ENCODE measurements at places on chromosomes 13 and 19. TPM values are rescaled to one million over a fixed set of nuclear protein-coding genes. Genes with fewer than 3 reads are reported as not detected.

Gene PPM1N
- total RNA-seq = 6.6 TPM

Gene LPAR6
- total RNA-seq = 1.1 TPM

Gene CRB3
- total RNA-seq = not detected

Gene TMEM255B
- 13.8 TPM for total RNA-seq

Gene PRTN3
- not detected for total RNA-seq

Gene SIGLEC12
- total RNA-seq = not detected

Gene CNFN
- 2.8 TPM for total RNA-seq

Gene TMPRSS9
- total RNA-seq = 0.29 TPM

Gene CRTC1
- 28.8 TPM for total RNA-seq

Gene PRRG2
- total RNA-seq = 0.29 TPM

Gene LILRA1
- total RNA-seq = not detected

Gene NLRP5
- not detected for total RNA-seq

Gene SELENOV
- total RNA-seq = 9.9 TPM

Gene ZNF763
- 10.3 TPM for total RNA-seq

Gene ZFP30
- total RNA-seq = 35.9 TPM

Gene S1PR2
- total RNA-seq = 12.5 TPM

Gene ZSWIM4
- total RNA-seq = 46.0 TPM

Gene PDE4C
- 69.8 TPM for total RNA-seq

Gene ZNF296
- total RNA-seq = 6.3 TPM

Gene PCSK4
- total RNA-seq = 21.2 TPM

Gene AP1M2
- 1.2 TPM for total RNA-seq

Gene LATS2
- total RNA-seq = 2.2 TPM

Gene SIAH3
- total RNA-seq = 1.2 TPM

Gene SULT2B1
- not detected for total RNA-seq

Gene CLIP3
- 146 TPM for total RNA-seq

Gene IRGC
- not detected for total RNA-seq

Gene CD37
- total RNA-seq = not detected

Gene MAP3K10
- 66.9 TPM for total RNA-seq

Gene TEX26
- total RNA-seq = not detected

Gene PNPLA6
- total RNA-seq = 82.0 TPM

Gene PCDH9
- 43.3 TPM for total RNA-seq

Gene PIAS4
- total RNA-seq = 95.8 TPM

Gene SIPA1L3
- 97.7 TPM for total RNA-seq

Gene HSD17B14
- total RNA-seq = 1.0 TPM

Gene KLK4
- 0.66 TPM for total RNA-seq

Gene SIGLEC10
- not detected for total RNA-seq

All from glutamatergic neuron (in vitro differentiated cells).